ENCODE measurements at places on chromosomes 5 and 9.

DNA sequence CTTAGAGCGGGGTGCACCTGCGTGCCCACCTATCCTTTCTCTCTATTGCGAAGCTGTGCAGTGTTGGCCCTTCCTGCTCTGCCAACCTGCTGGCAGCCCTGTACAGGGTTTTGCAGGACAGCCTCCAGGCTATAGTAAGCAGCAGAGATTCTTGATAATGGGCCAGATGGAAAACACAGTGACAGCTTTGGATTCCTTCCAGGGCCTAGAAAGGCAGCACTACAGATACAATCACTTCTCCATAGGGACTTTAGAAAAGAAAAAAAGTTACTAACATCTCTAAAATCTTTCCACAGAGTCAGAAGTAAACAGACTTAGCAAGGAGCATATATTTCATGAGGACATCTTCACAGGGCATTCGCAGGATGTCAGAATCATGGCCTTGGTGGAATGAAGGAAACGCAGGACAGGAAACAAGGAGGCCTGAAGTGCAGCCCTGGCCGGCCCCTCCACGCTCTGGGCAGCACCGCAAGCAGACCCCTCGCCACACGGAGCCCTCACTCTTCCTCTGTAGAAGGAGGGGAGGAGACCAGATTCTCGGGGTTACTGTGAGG is 172.1 kb upstream of the GAS1 start:
- no peak for DNase-seq

DNA sequence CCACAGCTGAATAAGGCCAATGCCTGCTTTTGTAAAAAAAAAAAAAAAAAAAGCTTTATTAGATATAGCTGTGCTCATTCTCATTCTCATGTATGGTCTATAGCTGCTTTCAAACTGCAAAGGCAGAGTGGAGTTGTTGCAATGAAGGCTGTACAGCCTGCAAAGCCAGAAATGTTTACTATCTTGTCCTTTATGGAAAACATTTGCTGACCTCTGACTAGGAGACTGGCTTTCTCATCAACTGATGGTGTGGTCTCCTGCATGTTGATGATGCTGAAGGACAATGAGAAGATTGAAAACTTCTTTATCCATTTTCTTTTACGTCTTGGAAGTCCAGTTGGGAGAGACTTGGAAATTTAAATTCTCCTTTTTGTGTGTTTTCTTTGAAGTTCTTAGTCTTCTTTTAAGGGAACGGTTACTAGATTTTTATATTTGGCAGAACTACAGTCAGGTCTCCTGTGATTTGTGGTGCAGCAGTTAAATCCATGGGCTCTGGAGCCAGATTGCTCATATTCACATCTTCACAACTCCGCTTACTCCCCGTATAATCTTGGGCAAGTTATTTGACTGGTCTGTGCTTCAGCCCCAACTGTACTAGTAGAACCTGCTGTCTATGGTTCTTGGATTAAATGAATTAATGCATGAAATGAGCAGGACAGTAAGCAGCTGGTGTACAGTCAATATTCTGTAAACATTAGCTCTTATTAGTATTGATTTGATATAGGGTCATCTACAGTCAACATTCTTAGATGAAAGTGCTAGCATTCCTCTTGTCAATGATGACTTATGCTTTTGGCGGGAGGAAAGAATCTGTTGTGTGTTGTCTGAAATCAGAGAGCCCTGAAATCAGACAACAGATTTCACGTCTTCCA is 39.7 kb upstream of the BASP1 start:
- DNase-seq, result no peak

DNA sequence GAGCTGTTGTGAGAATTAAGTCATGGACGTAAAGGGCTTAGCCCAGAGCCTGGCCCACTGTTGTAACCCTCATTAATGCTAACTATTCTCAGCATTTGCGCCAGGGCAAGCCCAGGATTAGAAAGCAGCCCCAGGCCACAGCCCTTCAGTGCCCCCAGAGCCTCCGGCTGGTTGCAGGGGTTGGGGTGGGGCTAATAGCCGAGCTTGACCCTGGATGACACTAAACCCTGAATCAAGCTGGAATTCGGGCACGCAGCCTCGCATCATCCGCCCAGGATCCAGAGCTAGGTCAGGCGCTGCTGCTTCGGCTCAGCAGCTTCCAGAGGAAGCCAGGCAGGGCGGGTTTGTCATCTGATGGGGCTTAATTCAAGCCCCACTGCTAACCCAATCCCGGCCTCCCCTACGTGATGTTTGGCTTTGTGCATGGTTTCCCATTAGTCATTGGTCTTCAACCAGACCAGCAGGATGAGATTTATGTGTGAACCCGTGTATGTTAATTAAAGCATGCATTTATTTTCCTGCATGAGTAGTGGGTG is 1.2 kb upstream of the MEGF9 start:
- DNase-seq, result no peak

DNA sequence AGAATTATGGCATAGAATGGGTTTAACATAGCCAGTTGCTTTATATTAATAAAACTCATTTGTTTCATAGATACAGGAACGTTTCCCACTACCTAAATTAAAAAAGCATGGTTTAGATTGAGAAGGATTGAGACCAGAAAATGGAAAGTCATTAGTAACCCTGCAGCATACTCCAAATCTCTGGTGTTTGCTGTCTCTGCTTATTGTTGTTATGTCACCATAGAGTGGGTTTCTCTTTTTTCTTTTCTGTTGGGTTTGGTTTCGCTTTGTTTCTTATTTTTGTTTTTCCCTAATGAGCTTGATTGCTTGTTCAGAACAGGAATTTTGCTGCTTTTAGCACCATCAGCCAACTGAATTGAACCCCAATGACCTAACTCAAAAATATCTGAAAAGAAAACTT is 1034.8 kb downstream of the MAT2B start:
- DNase-seq, result no peak

Data from activated CD4-positive, CD25-positive, alpha-beta regulatory T cell (primary cell).